ENCODE measurements at places on chromosomes 5 and 9.

DNA sequence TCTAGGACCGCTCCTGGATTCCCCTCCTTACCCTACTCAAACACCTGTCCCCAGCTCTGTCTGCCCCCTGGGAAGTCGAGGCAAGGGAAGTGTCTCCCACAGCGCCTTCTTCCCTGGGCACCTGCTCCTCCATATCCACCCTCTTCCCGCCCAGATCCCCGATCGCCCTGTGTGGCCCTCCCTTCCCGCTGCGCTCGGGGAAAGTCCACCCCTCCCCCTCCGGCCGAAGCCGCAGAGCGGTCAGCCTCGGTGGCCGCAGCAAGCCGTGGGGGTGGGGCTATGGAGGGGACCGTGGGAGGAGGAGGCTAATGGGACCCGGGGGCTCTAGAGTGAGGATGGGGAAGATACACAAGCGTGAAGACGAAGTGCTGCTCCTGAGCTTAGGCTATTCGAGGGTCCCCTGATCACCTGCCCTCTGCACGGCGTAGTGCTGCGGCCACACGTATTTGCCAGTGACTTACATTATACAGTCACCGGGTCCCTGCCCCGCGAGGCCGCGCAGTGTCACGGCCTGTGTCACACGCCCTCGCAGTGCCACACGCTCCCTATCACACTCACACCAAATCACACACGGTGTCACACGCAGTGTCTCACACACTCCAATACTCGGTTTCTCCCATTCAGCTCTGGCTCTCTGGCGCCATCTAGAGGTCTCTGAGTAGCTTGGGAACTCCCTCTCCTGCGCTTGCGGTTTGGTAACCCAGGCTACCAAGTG, 658 bp upstream of the PCDH1 start:
- DNase-seq = peak; percentile 83

- DNase-seq = no peak
These were observed 110.7 kb downstream of the CAAP1 start for GRCh38 chr9:26781906-26782305.

- no peak for DNase-seq
These were observed 1383.5 kb downstream of the PTPRD start for GRCh38 chr9:9229269-9229668.

DNA sequence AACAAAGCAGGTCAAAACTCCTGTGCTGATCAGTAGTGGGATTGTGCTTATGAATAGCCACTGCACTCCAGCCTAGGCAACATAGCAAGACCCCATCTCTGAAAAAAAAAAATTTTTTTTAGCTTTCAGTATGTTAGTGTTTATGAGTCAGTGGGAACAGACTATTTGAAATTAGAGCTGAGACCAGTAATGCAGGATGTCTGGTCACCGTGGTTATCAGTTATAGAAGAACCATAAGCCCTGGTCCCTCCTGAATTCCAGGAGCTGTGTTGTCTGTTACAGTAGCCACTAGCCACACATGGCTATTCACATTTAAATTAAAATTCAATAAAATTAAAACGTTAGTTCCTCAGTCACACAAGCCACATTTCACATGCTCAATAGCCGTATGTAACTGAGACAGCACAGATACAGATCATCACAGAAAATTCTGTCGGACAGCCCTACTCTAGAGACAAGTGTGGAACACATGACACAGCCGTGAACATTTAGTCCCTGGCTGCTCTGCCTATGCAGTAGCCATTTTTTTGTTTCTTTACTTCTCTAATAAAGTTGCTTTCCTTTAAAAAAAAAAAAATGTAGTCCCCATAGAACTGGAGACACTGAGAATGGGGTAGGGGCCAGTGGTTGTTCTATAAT, 96.1 kb upstream of the SAP30L start:
- DNase-seq = no peak

DNA sequence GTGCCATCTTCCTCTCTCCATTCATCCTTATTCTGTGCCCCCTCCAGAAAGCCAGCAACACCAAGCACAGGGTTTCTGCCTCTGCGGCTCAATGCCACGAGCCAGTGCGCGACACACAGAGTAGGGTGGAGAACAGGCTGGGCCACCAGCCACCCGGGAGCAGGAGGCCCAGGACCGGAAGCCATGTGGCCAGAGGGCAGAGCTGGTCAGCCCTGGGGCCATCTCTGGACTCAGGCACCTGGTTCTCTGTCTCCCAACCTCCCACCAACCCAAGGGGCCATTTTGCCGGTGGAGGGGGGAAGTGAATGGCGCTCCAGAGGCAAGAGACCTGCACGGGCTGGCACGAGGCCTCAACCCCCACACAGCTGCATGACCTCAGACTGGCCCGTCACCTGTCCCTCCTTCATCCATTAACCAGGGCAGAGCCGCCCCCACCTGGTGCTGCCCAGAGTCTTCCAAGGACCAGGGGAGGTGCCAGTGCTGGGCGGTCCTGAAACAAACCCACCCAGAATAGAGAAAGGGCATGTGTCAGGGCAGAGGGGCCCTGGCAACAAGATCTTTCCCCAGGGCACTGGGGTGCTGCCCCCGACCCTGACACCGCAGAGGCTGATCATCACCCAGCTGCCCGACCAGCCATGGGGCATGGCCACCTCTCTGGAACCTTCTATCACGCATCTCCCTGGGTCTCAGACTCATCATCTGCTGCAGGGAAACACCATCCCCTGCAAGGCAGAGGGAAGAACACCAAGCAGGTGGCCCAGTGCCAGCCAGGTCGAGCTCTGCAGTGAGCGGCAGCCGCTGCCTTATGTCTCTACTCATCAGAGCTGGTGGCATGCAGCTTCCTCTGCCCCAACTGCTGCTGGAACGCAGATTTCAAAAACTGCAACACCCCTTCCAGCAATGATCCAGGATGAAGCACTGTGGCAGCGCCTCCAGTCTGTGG, 11.9 kb downstream of the VAV2 start:
- DNase-seq = no peak

- DNase-seq = no peak
These were observed 776.0 kb upstream of the ACO1 start for GRCh38 chr9:31608416-31608815.

DNA sequence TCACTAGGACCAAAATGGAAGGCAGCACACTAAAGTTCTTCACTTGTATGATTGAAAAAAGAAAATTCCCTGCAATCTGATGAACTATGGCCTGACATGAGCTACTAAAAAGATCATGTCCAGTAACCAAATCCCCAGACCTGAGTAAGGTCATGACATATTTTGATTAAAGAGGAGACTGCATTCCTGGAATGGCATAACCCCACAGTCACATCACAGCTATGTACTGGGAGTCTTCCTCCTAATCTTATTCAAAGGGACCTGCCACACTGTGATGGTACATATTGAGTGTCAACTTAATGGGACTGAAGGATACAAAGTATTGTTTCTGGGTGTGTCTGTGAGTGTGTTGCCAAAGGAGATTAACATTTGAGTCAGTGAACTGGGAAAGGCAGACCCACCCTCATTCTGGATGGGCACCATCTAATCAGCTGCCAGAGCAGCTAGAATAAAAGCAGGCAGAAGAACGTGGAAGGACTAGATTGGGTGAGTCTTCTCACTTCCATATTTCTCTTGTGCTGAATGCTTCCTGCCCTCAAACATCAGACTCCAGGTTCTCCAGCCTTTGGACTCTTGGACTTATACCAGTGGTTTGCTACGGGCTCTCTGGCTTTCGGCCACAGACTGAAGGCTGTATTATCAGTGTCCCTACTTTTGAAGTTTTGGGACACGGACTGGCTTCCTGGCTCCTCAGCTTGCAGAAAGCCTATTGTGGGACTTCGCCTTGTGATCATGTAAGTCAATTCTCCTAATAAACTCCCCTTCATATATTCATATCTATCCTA, 345.0 kb downstream of the TMEM38B start:
- no peak for DNase-seq

DNA sequence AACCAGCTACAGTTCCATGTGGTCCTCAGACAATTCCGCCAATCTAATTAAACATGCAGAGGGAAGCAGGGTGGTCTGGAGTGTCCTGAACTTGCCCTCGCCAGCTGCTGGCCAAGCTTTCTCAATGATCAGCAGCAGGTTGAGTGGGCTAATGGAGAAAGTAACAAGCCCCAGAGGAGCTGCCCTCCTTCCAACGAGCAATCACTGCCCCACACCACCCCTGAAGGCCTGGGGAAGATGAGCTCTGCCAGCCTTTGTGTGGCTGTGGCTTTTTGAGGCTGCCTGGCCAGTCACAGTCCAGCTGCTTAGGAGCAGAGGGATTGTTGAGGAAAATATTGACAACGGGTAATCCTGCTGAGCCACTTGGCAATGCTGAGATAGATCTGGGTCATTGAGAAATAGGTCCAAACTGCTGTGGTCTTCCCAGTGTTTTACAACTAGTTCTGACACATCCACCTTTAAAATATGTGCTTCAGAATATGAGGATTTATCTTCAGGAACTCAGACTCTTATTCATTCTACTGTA, 107.3 kb downstream of the CD180 start:
- DNase-seq = peak; percentile 21

GRCh38 chr9:92029553-92029952, 79.5 kb upstream of the ROR2 start:
- no peak for DNase-seq

GRCh38 chr5:2167671-2168070, 284.9 kb upstream of the IRX4 start:
- no peak for DNase-seq

- DNase-seq = no peak
These were observed 29.3 kb upstream of the FAT2 start for GRCh38 chr5:151620461-151620840.

GRCh38 chr9:5288591-5288990, 15.9 kb downstream of the RLN2 start:
- no peak for DNase-seq

GRCh38 chr5:109516390-109516789, 106.6 kb upstream of the PJA2 start:
- DNase-seq = peak; percentile 21

- DNase-seq = no peak
These were observed 714.6 kb downstream of the SEMA5A start for GRCh38 chr5:8831251-8831650.

- DNase-seq = no peak
These were observed 1.2 kb downstream of the N4BP3 start for GRCh38 chr5:178114325-178115135.

- peak; percentile 79 for DNase-seq
These were observed at the start of gene GBGT1 for GRCh38 chr9:133163504-133164172. TSS of gene GBGT1 (minus strand) at chr9:133163914. CDS start at chr9:133162412, 1,502 bp downstream.

- no peak for DNase-seq
These were observed 1.0 kb upstream of the TSLP start for GRCh38 chr5:111070272-111071134.

DNA sequence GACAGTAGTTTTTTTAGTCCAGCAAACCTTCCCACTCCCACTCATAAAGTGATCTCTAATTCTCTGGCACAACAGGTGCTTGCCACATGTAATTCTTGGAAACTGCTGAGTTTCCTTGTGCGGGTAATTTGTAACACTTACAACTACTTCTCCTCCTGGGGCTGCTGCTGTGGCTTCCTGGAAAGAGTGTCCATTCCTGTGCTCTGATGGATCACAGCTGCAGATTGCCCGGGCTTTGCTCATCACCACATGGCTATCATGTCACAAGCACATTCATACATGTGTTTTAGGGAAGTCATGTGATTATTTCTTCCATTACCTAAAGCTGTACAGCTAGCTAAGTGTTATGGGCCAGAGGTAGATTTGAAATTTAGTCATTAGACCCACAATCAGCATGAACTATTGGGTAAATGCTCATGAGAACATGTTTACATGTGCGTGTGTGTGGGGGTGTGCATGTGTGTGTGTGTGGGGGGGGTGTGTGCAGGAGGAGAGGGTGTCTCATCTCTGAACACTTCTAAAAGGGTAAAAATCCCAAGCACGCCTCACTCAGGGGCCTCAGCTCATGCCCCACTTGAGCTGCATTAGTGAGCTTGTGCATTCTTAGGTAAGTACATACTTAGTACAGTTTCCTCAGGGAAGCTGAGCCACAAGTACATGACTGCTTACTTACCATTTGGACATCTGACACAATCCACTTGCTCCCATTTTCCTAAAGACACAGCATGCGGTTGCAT, 118.1 kb upstream of the CCDC112 start:
- DNase-seq = peak; percentile 83

DNA sequence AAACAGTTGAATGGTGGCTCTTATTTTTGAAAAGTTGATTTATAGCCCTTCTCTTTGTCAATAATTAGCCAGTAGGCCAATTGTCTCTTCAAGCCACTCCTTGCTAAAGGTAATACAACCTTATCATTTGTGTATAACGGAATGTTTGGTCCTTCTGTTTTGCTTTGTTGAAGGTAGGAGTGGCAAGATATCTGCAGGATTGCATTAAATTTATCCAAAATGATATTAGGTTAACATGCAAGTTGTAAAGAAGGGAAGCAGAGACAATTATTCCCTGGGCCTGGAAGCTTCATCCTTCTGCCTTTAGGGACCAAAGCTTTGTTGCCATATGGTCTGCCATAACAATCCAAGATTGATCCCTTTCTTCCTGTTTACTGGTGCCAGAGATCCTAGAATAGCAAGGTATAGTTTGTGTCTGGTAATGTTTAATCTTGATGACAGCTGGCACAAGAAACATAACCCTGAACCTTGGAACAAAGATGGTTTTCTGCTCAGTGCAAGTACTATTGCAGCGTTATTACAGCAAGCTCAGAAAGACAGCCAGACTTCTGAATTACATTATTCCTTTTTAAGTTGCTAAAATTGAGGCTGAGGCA, 15.5 kb upstream of the FSD1L start:
- no peak for DNase-seq

DNA sequence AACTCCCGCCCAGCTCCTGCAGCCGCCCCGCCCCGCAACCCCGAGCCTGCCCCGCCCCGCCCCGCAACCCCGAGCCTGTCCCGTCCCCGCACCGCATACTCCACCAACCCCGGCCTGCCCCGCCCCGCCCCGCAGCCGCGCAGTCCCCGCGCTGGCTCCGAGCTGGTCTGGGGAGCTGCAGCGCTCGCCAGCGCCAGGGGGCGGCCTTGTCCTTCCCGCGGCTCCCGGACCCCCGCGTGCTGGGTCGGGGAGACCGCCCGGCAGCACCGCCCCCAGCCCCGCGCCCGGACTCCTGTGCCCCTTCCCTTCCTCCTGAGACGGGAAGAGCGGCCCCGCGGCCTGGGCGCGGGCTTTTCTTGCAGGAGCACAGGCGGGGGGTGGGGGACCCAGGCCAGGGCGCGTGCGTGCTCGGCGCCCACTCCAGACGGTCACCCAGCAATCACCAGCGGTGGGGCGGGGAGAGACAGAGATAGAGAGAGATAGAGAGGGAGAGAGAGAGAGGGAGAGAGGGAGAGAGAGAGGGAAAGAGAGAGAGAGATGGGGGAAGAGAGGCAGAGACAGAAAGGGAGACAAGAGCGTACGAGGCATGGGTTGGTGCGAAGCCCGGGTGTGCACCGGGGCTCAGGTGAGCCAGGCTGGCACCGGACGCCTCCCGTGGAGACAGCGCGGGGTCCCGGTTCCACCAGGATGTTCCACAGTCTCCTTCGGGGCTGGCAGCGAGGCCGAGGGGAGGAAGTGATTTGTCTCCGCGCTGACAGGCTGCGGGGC, 14.7 kb upstream of the TMEM250 start:
- DNase-seq = peak; percentile 75

GRCh38 chr5:10461904-10462555, 20.4 kb downstream of the ROPN1L start:
- DNase-seq = no peak
